ENCODE measurements at places on chromosomes 5 and 9.
A peak's percentile ranks its signal among the peaks of the same experiment; 100 is the strongest.

- peak; percentile 76 for DNase-seq
Observed at GRCh38 chr9:81686614-81687520, 2.5 kb downstream of the TLE1 start.

DNA sequence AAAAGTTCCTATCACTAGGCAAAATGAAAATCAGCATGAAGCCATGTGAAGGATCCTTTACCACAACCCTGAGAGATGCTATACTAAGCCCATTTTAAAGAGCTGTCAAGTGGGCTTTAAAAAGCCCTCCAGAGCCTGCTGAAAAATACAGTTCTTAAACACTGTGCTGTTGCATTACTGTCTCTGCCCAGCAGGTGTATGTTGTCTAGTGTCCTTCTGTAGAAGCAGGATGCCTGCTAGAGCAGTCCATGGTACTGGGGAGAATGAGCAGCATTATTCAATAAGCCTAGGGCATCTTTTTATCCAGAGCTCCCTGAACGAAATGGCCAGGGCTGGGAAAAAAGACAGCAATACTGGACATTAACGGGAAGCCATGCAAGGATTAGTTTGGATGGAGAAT, 126.2 kb upstream of the PLCXD3 start:
- DNase-seq = no peak

DNA sequence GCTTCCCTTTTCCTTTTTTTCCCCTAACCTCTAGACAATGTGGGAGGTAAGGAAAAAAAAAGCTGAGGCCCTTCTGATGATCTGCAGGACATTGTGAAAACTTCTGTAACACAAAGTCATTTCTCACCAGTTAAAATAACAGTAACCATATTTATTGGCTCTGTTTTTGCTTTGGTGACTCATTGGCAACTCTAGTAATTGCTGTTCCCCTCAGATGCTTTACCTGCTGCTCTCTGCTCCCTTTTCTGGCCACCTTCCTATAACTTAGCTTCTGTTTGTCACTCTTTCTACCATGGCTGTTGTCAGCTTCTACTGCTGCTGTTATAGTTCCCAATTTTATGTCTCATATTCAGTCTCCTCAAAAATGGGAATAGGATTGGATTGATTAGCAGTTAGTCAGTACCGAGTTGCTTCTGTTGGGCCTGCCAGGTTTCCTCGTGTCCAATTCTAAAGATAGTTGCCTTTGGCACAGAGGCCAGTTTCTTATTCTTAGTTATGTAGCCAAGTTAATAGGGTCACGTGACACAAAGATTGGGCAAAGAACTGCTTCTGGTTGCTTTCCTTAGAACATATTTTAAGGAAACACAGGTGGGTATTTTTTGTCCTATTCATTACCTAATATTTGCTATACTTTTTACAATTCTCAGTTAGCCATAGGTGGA, 16.8 kb downstream of the SCAMP1 start:
- no peak for DNase-seq

GRCh38 chr5:142841511-142842265, 71.5 kb downstream of the ARHGAP26 start:
- DNase-seq = peak; percentile 91

DNA sequence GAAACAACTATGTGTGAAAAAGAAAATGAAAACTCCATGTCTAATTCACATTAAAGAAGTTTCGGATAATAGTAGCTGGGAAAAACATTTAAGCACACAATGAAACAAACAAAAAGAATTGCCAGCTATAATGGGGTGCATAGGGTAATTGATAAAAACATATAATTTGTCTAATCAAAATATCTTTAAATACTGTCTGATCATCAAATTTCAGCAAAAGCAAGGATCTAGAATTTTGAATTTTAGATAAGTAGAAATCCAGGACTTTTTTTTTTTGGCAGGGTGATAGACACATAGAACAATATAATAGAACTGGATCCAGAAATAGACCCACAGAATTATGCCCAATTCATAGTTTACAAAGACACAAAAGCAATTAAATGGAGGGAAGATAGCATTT, 585.0 kb downstream of the TAF11L14 start:
- no peak for DNase-seq

DNA sequence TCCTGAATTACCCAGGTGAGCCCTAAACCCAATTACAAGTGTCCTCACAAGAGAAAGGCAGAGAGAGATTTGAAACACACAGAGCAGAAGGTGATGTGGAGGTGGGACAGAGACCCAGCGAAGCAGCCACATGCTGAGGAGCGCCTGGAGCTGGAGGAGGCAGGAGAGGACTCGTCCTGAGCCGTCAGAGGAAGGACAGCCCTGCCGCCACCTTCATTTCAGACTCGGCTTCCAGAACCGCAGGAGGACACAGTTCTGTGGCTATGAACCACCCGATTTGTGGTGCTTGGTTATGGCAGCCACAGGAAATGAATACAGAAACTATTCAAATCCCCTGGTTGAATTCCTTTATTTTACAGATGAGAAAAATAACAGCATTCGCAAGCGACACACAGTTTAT, 16.4 kb upstream of the FBP1 start:
- no peak for DNase-seq

GRCh38 chr5:152542741-152543140, 137.7 kb upstream of the NMUR2 start:
- no peak for DNase-seq

- DNase-seq = no peak
Observed at GRCh38 chr9:137213160-137214060, 7.9 kb downstream of the NDOR1 start.

GRCh38 chr5:56861893-56862485, 46.6 kb downstream of the MAP3K1 start:
- DNase-seq = no peak

GRCh38 chr9:79325501-79325900, 246.3 kb upstream of the TLE4 start:
- DNase-seq = no peak
